Cardiac septum (tissue), 1 donor: ENCODE measurements at places on chromosomes 3 and 15.

- no peak for DNase-seq
Measured at GRCh38 chr3:3353153-3353552, 173.7 kb upstream of the CRBN start.

- no peak for DNase-seq
Measured at GRCh38 chr3:193824365-193824764, 231.4 kb downstream of the OPA1 start.

- no peak for DNase-seq
Measured at GRCh38 chr3:160735826-160736225, 20.2 kb upstream of the PPM1L start.

- no peak for DNase-seq
Measured at GRCh38 chr3:85228966-85229365, 270.2 kb downstream of the CADM2 start.

GRCh38 chr3:113676261-113676660 lies 20.2 kb downstream of the USF3 start:
- DNase-seq: no peak
